Activated naive CD4-positive, alpha-beta T cell treated with anti-CD3 and anti-CD28 coated beads for 36 hours (primary cell): ENCODE measurements at places on chromosomes 4 and X. TPM values are rescaled to one million over a fixed set of nuclear protein-coding genes. Genes with fewer than 3 reads are reported as not detected.
A peak's percentile ranks its signal among the peaks of the same experiment; 100 is the strongest.

- no peak for DNase-seq
These were observed 554 bp downstream of the PCDH7 start for GRCh38 chr4:30720661-30721184.

SPANXN4 gene
- total RNA-seq, result not detected

ZNF674 gene
- 0.94 TPM for total RNA-seq

DNA sequence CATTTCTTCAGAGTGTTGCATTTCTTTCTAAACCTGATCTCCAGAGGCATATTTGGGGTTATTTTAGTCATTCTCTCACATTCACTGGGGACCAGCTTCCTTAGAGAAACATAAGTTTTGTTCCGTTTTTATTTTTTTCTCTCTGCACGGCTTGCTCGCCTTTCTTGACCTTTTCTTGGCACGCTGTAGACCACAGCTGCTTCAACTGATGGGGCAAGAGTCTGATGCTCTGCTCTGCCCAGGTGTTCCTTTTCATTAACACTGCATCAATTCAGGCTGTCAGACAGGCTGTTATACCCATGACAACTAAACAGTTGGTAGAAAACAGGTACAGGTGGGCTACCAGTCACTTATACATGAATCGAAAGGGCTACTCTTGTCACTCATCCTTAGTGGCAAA lies 682.2 kb upstream of the DIAPH2 start:
- no peak for DNase-seq

- no peak for DNase-seq
These were observed 174.9 kb upstream of the MXRA5 start for GRCh38 chrX:3521396-3521795.

GRCh38 chr4:22021106-22021505 lies 72.5 kb upstream of the KCNIP4 start:
- DNase-seq, result no peak

GRCh38 chrX:10653302-10653701 lies 32.9 kb upstream of the MID1 start:
- no peak for DNase-seq

DNA sequence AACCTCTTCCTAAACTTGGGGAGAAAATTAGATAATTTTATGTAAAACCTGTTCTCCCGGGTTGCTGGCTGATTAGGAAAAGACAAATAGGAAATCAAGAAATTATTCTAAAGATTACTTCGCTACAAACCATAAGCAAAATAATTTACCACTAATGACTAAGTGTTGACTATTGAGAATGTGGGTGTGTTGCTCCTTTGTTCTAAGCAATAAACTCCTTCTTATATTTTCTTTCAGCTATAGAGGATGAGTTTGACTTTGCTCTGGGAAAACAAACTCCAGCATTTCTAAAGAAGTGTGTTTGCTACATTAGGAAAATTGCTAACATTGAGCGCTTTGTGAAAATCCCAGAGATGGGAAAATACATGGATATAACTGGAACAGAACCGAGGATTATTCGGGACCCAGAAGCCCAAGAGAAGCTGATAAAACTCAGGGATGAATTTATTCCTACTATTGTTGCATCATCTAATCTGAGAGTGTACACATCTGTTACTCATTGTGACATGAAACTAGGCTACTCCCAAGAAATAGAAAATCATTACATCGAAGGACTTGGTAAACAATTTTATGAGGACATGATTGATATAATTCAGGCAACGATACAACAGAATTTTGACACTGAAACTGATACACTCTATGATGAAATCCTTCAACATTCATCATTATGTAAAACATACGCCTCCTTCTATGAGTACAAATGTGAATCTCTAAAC lies 194.2 kb downstream of the NWD2 start:
- DNase-seq, result no peak

DNA sequence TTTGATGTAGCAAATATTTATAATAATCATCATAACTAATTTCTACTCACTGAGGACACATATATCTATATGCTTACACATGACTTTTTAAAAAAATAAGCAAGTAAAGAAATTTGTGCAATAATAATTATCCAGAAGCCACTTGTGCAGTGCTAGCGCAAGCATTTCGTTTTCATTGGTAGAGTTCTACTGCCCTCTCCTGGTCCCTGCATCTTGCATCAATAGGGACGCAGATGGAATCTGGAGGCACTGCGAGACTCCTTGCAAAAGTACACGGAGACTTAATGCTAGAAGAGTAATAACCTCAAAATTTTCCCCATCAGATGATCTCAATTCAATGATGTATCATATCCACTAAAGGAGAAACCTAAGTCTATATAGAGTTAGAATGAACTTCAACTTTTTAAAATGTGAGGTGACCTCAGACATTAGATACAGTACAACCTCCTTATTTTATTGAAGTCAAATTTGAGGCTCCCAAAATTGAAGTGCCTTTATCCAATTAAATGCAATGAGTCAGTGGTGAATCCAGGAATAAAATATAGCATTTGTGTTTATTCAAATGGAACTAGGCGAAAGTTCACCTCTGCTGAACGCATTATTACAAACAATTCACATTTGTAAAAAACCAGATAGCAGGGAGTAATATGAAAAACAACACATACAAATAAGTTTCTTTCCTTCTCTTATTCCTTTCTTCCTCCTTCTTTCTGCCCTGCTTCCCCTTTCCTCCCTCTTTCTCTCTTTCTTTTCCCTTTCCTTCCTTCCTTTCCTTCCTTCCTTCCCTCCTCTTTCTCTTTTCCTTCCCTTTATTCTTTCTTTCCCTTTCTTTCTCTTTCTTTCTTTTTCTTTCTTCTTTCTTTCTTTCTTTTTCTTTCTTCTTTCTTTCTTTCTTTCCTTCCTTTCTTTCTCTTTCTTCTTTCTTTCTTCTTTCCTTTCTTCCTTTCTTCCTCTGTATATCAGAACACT lies 450.0 kb downstream of the ANKRD50 start:
- peak; percentile 71 for DNase-seq

GRCh38 chr4:98204236-98204553 lies 57.0 kb upstream of the RAP1GDS1 start:
- DNase-seq, result no peak

GRCh38 chrX:10041383-10041782 lies 74.2 kb downstream of the CLDN34 start:
- DNase-seq, result no peak

PCDH7 gene
- not detected for total RNA-seq

MAPK10 gene
- not detected for total RNA-seq

ITGB1BP2 gene
- total RNA-seq, result 4.4 TPM

- DNase-seq, result no peak
These were observed 79.7 kb upstream of the OTUD4 start for GRCh38 chr4:145260091-145260490.

GK2 gene
- total RNA-seq, result not detected

FAM114A1 gene
- total RNA-seq, result 0.81 TPM

XAGE1B gene
- total RNA-seq, result not detected

GRCh38 chr4:134024251-134024650 lies 177.3 kb downstream of the PABPC4L start:
- DNase-seq, result no peak

DNA sequence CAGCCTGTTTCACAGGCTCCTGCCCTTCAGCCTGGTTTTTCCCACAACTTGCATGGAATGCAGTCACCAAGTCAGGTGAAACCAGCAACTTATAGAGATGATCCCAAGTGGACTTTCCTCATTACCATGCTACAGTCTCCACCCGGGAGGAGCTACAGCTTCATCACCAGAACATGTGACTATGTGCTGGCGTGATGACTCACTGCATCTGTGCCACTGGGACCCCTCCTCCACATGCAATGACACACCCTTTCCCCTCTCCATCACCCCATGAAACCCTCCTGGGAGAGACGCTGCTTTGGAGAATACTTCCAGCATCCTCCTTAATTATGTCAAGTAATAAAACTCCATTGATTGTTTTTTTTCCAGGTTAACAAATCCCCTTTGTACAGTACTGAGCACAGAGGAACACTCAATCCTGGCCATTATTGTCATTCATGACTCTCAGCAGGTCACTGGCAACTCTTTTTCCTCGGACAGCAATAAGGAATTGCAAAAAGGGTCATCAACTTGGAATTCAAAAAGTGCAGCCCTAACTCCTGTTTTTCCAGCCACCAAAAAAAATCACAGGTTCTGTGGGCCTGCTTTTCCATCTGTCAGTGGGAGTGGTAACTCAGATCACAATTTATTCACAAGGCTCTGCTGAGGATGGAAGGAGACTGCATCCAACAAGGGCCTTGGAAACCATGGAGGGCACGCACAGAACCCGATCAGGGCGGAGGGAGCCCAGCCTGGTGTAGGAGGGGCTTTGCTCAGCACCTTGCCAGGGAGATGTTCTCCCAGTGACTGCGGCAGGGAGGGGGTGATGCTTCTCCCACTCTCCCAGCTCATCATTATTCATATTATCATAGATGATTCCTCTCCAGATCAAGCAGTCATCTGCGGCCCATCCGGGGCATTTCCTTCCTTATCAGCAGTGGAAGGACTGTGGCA lies 17.4 kb downstream of the QDPR start:
- DNase-seq, result peak; percentile 25

DNA sequence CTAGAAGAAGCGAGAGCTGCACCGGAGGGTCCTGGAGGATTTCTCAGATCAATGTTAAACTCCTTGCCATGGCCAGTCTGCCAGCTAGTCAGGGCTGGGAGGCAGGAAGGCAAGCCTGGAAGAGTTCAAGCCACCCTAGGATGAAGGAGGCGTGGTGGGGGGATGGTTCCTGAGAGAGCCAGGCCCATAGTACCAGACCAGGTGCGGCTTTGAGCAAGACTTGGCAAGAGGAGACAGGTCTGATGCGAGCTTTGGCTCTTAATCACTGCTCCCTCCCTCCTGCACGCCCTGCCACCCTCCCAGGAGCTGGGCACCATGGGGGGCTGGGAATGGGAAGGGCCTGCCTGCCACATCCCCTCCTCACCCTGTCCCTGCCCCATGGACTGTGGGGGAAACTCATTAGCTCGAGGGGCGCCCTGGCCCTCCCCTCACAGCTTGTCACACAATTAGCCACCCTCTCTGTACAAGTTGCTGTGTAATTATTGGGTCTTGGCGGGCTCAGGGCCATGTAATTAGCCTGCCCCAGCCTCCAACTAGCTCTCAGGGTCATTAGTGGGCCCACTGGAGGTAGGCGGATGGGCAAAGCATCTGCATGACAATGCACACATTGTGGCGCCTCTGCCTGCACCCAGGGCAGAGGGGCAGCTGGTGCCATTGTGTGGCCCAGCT lies 50.3 kb downstream of the EFNB1 start:
- DNase-seq, result no peak

- DNase-seq, result no peak
These were observed 7.8 kb upstream of the CXXC4 start for GRCh38 chr4:104502471-104502870.

DNA sequence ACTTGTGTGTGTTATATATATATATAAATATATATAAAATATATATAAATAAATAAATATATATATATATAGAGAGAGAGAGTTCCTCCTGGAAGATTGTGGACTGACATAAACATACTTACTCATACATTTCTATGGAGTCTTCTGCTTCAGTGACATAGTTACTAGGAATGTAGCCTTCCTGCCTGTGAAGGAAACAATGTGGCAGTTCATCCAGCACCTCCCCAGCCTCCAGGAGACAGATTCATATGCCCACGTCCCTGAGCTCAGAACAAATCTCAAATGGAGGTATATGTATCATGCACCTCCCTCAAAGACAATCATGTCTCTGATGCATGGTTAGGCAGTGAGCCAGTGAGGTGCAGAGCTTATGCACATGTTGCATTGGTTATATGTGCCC lies 11.4 kb upstream of the TIMM8A start:
- no peak for DNase-seq

- no peak for DNase-seq
These were observed 103.9 kb downstream of the USP9X start for GRCh38 chrX:41189156-41189555.
